ENCODE measurements at places on chromosomes 3 and 15.

GRCh38 chr15:90037961-90038631, 37.0 kb downstream of the ZNF710 start:
- no peak for DNase-seq

DNA sequence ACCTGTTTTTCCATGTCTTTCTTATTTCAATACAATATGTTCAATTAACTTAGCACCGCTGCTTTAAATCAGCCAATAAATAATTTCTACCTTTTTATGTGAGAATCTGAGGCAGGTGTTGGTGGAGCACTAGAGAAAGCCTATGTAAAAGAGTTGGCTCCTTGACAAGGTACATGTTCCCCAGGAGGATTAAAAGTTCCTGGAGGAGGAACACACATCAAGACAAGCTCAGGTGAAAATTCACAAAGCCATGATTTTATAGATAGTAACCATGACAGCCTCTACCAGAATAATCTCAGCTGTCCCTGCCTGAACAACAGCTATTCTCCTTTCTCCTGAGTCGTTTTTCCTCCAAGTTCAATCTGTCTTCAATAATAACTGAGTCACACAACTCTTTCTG, 3.4 kb upstream of the ZBED2 start:
- no peak for DNase-seq

DNA sequence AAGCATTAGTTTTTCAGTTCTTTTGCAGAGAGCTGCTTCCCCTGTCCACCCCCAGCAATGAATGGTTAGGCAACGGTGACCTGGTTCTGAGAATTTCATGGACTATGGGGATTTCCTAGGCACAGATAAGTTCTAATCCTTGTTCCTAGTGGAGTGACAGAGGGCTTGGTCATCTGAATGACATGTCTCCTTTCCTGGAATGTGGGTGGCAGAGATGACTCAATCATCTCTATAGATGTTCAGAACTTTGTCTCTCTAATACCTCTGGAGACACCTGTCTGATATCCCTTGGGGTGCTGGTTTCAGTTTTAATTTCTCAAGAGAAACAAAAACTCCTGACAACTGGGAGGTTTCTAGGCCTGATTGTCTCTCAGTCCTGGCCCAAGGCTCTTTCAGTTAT, 10.4 kb downstream of the PLA2G4E start:
- DNase-seq: no peak

GRCh38 chr3:134799393-134799792, 4.3 kb downstream of the EPHB1 start:
- DNase-seq: no peak

DNA sequence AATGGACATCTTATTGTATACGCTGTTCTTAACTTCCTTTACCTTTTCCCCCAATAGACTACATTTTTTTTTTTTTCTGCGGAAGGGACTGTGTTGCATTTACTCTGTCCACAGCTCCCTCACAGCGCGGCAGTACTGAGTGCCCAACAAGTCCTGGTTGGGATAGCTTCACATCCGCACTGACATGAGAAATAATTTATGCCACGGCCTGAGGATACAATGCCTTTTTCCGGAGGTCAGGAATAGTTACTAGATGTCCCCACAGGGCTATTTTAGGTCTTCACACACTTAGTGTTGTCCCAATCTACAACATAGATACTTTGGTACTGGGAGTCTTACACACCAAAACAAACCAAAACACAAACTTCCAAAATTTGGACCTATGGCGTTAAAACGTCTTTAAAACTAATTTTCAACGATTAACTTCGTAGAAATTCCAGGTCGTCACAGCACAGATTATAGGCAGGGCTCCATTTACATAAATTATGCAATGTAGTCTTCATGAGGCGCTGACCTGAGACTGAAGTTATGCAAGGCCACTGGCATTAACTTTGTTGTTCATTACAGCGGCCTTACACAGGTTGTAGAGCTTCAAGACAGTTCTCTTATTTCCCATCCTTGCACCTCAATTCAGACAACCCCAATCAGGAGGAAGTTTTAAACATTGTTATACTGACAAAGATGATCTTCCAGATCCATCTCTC, 989 bp upstream of the PPIB start:
- DNase-seq: no peak

GRCh38 chr3:63565220-63565619, 87.3 kb upstream of the SNTN start:
- no peak for DNase-seq

DNA sequence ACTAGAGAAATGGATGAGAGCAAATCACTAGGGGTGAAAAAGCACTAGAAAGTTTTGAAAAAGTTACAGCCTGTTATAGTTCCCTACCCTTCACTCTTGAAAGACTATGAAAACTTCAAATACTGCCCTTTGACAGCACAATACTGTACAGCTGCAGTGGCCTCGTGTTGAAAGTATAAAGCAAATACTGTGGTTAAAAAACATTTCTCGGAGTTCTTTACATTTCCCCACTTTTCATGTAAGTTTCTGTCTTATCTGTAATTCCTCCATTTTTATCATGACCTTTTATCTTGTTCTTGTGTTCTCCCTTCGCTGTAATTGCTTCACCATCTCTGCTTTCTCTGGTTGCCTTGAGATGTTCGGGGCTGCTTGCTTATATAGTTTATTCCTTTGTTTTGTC, 423.8 kb upstream of the CFAP20DC start:
- DNase-seq: no peak

DNA sequence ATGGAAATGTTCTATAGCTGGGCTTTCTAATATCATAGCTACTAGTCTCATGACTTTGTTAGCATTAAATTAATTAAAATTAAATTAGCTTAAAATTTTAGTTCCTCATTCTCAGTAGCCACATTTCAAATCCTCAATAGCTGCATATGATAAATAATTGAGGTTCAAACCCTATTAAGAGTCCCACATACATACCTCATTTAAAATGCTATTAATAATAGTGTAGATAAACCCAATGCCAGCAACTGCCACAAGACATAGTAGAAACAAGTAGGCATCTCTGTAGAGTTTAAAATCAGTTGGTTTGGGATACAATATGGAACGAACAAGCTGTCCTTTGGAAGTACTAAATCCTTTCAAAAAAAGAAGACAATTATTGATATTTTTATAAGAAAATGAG, 39.1 kb downstream of the ATP13A3 start:
- no peak for DNase-seq

DNA sequence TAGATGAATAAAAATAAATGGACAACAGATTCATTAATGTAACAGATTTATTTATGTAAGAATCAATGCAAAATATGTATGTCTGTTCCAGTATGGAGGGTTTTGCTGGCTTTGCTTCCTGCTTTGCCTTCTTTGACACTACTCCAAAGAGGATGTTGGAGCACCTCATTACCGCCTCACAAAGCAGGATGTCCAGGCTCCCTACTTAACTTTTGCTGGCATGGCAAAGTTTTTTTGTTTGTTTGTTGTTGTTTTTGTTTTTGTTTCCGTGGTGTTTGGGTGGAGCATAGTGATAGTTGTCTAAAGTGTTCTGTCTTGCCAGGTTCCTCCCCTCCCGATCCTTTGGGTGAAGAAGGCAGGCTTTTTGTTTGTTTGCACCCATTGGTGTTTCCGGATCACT, 38.7 kb downstream of the DIPK2A start:
- no peak for DNase-seq

- DNase-seq: no peak
Observed at GRCh38 chr15:25431836-25432561, 6.8 kb downstream of the UBE3A start.

GRCh38 chr3:4138786-4139431, 164.3 kb upstream of the SETMAR start:
- no peak for DNase-seq

DNA sequence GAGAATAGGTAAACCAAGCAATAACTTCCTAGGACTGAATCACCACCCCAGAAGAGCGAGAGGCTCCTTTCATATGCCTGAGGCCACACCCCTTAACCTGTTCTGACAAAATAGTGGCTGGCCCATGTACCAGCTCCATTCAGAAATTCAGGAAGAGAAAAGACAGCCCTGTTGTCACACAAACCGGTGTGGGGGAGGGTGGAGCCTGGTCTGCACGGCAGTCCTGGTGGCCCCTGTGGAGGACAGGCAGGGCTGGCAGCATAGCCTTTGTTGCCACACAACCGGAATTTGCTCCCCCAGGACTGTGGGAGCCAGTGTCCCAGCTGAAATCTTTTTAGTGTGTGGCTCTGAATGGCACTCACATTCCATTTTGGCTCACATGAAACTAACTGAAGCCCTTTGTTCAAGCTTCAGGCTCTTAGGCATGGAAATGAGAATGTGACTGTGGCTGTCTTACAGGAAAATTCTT, 23.8 kb downstream of the RLBP1 start:
- no peak for DNase-seq

GRCh38 chr3:54223063-54223462, 100.7 kb downstream of the CACNA2D3 start:
- no peak for DNase-seq

DNA sequence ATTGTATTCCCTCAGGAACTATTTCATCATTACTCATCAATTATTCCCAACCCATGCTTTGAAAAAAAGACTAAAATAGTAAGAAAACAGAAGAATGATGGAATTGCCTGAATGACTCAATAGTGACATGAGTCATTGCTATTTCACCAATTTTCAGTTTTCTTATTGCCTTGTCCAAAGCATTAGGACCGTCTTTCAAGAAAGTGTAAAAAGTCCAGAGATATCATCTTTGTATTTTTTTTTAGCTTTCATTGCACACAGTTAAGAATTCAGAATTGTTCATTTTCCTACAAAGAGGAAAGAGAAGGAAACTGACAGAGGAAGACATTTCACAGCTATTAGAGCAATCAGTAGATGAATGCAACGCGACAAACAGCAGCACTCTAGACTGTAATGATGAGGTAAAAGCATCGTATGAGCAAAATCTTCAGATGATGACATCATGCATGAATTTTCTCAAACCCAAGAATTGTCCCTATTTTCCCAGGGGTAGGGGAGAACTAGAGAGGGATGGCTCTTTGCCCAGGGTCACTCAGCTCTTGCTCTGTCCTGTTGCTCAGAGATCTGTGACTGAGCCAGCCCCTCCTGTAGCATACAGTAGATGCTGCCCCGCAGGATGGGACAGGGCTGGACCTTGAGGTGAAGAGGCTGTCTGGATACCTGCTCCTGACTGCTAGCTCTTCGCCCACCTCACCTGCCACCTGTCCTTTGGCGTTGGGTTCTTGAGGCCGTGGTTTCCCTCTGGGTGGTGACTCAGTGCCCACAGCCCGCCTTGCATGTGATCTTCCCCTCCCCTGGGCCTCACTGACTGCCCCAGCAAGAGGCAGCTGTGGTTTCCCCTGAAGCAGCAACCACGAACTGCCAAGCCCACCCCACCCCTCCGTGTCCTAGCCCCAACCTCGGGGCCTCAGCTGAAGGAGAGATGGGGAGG, 84.8 kb downstream of the PPCDC start:
- DNase-seq: peak; percentile 79

DNA sequence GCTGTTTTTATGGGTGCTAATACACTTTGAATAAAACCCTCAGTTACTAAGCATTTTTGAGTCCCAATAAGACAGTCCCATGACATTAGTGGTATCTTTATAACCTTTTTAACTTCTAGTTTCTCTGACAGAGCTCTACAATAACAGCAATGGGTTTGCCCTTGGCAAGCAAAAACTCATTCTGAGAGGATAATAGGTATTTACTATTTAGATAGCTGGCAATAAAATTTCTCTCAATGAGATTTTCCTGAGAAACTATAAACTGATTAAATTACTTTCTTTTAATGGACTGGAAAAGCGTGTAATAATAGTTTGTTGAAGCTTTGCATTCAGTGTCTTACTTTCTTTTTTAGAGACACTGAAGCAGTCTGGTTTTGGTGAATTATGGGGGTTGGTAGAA, 168.0 kb upstream of the MLF1 start:
- no peak for DNase-seq

DNA sequence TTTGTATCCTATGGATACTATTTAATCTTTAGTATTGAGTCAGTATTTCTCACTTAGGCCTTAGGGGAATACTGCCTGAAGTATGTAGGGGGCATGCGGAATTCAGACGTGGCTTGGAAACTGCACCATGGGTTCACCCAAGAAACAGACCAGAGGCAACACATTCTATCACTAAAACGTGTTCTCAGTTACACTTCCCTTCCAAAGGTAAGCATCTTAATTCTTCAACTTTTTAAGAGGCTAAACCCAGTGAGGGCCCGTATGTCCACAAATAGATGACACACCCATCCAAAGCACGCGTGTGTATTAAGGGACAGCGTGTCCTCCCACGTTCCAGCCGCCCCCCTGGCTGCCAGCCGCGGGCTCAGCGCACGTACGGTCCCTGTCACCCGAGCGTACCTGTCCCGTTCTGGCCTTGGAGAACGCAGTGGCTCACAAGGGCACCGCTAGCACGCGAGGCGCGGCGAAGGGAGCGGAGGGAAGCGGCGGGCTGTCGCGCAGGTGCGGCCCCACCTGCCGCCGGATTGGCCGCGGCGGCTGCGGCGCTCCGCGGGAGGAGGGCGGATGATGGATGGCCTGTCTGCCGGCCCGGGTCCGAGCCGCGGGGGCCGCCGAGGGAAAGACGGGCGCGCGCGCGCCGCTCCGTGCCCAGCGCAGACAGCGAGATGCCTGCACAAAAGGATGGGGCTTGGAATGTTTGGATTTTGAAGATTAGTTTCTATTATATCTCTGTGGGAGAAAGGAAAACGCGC, 1003.9 kb upstream of the NR2F2 start:
- DNase-seq: no peak

GRCh38 chr3:53604232-53604631, 109.8 kb downstream of the CACNA1D start:
- DNase-seq: no peak

GRCh38 chr15:81776976-81777375, 268.8 kb downstream of the MEX3B start:
- no peak for DNase-seq

DNA sequence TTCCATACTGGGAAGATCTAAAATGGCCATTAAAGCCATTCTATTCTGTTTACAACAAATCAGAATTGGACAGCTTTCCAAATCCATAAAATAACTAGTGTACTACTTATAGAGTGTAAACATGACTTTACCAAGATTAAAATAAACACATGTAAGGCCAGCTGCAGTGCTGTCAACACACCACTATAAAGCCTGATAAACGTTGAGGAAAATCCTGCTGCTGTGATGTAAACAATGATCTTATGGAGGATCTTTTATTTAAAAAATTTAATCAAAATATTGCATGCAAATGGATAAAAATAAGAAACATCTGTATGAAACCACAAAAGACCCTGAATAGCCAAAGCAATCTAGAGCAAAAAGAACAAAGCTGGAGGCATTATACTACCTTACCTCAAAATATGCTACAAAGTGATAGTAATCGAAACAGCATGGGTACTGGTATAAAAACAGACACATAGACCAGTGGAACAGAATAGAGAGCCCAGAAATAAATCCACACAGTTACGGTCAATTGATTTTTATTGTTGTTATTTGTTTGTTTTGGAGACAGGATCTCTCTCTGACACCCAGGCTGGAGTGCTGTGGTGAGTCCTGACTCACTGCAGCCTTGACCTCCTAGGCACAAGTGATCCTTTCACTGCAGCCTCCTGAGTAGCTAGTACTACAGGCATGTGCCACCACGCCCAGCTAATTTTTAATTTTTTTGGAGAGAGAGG, 428.8 kb upstream of the C2CD4B start:
- DNase-seq: no peak

DNA sequence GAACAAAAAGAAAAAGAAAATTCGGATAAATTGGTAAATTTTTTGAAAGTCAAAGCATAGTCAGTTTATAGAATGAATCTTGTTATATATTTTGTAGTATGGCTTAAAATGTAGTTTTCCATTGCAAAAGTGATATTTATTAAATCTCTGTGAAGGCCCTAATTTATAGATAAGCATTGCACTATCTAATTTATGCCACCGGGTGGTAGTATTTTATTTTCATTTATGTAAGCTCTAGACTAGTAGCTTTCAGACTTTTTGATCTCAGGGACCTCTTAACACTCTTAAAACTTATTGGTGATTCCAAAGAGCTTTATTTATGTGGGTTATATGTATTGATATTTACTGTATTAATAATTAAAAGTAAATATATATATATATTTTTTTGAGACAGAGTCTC, 133.9 kb upstream of the LRRFIP2 start:
- no peak for DNase-seq
